ENCODE measurements at places on chromosomes 4 and X.

- no peak for DNase-seq
Observed at GRCh38 chr4:147964266-147964880, 232.5 kb downstream of the ARHGAP10 start.

DNA sequence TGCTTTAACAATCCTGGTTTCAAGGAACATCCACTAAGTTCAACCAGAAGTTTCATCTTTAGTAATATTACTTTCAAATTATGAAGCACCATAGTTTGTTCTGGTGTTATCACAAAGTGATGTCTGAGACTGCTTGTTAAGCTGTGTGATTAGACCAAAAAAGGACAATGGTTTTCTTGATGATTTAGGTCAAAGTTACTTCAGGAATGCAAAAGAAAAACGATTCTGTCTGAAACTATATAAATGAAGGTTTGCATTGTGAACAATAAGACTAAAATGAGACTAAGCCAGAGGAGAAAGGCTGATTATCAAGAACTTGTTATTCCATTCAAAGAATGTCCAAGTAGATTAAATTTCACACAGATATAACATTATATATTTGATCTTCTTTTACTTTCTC lies 122.4 kb upstream of the ETNPPL start:
- DNase-seq, result no peak

GRCh38 chr4:149238097-149238496 lies 577.5 kb downstream of the IQCM start:
- DNase-seq, result no peak

- DNase-seq, result no peak
Observed at GRCh38 chr4:36285784-36286480, 4.5 kb downstream of the DTHD1 start.

GRCh38 chrX:109345856-109346255 lies 136.0 kb downstream of the GUCY2F start:
- DNase-seq, result no peak

DNA sequence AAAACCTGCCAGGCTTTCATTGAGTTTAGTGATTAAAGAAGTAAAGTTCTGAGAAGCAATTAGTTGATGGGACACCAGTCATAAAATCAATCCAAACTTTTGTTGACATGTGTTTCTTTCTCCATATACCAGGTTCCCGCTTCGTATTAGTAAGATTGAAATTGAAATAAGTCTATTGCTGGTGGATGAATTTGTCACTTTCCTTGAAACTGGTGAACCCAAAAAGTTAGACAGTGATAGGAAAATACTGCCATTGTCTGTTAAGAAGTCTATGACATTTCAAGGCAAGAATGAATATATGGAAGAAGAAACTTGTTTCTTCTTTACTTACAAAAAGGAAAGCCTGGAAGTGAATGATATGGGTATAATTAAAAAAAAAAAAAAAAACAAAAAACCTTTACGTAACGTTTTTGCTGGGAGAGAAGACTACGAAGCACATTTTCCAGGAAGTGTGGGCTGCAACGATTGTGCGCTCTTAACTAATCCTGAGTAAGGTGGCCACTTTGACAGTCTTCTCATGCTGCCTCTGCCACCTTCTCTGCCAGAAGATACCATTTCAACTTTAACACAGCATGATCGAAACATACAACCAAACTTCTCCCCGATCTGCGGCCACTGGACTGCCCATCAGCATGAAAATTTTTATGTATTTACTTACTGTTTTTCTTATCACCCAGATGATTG lies at the start of gene CD40LG:
Gene CD40LG, plus strand, starts transcription at position 482 of the 684 bp plus-strand sequence. Its CDS starts 91 bp downstream, at position 573.
- DNase-seq, result no peak
